ENCODE measurements at places on chromosomes 7 and 10.
A peak's percentile ranks its signal among the peaks of the same experiment; 100 is the strongest.

DNA sequence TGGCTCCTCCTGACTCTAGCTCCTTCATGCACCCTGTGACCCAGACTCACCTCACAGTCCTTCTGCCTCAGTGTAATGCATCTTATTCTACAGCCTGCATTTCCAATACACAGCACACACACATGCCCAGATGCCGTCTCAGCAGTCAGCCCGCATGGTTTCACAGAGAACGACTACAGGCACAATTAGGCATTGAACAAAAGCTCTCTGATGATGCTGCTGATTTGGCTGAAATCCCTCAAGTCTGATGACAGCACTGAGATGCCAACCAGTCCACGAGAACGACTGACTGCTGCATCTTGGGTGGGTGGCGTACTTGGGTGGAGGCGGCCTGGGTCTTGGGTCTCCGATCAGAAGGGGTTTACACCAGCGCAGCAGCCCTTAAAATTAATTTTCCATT is 200.4 kb downstream of the TAX1BP1 start:
- DNase-seq, result no peak

GRCh38 chr7:107711301-107711700 is 32.6 kb upstream of the CBLL1 start:
- DNase-seq, result no peak

GRCh38 chr10:51425431-51425830 is 274.0 kb downstream of the CSTF2T start:
- DNase-seq, result no peak

DNA sequence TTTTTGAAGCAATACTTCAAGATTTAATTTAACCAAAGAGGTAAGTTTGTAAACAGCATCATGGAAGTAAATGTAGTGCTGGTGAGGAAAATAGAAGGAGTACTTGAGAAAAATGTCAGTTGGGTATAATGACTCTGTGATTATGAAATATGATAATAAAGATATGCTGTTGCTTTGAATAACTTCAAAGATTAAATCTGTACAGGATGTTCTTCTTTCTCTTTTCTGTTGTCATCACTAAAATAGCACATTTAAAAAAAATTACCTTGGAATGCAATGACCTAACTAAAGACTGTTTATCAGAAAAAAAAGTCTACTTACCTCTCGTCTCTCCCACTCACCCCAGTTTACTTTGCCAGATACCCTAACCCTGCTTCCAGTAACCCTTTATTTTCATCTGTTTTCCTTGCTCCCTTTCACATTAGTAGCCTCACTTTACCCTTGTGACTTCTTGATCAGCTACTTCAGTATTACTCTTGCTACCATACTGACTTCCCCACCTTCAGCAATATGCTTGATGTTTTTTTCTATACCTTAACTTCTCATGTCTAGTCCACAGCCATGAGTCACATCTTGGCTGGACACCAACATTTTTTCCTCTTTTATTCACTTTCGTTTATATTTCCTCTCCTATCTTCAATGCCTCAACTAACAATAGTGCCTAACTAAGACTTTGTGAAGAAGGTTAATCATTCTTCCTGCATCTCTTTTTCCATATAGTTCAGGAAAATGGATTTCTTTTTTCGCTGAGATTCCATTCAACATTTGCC is 29.7 kb upstream of the TAS2R16 start:
- DNase-seq, result no peak

DNA sequence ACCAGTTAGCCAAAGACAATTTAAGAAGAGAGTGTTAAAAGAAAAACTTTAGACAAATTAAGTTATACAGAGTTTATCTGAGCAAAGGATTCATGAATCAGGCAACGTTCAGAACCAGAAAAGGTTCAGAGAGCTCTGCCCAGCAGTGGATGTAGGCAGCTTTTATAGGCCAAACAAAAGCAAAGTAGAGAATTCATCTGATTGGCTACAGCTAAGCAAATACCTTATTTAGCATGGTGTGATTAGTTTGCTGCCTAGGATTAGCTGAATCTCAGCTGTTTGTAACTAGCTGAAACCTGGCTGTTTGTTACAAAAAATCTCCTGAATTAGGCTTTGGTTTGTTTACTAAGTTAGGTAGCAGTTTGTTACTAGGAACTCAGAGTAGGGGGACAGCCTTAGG is 66.0 kb downstream of the SLC25A40 start:
- no peak for DNase-seq

DNA sequence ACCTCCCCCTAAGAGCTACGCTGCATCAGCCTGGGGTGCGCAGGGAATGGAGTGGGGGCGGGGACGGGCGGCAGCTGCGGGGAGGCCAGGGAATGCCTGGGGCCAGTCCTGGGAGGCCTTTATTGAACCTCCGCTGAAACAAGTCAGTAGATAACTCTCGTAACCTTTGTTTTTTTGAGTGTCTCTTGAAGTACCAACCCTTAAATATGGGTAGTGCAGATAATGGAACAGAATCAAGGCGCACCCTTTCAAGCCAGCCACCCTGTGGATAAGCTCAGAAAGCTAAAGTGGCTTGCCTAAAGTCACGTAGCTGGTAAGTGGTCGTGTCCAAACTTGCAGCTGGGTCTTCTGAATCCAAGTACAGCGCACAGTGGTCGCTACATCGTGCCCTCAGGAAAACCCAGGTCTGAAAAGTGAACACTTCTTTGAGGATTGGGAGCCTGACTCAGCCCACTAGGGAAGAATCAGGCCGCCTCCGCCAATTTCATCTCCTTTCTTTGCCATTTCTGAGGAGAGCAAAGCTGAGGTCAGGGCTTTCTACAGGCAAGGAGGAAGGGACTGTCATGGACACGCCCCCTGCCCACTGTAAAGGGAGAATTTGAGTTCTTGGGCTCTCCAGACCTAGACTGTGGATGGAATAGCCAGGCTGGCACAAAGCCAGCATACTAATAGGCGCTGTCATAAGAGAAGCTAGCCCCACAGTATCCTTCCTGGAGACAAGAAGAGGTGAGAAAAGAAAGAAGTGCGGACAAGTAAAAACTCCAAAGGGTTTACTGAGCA is 3.2 kb upstream of the EGR2 start:
- no peak for DNase-seq

- DNase-seq, result peak; percentile 75
These were observed 72.0 kb downstream of the SLC37A3 start for GRCh38 chr7:140326116-140326928.

- no peak for DNase-seq
These were observed 100.1 kb upstream of the GLCCI1 start for GRCh38 chr7:7868572-7868899.

GRCh38 chr10:113064039-113064438 is 114.0 kb downstream of the TCF7L2 start:
- no peak for DNase-seq

- peak; percentile 97 for DNase-seq
These were observed 10.7 kb downstream of the PSAP start for GRCh38 chr10:71840177-71840957.

DNA sequence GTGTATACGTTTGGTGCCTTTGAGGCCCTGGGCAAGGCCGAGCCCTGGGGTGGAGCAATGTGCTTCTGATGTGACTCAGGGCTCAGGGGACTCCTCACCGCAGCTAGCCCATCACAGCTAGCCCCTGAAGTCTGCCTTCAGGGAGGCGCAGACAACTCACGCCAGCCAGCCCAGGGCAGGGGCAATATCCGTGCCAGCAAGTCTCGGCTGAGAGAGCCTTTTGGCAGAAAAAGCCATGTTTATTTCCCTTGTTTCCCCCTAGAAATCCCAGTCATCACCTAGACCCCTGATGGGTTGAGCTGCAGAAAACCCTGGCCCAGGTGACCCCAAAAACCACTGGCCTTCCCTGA is 90.4 kb downstream of the CHST15 start:
- DNase-seq, result no peak

DNA sequence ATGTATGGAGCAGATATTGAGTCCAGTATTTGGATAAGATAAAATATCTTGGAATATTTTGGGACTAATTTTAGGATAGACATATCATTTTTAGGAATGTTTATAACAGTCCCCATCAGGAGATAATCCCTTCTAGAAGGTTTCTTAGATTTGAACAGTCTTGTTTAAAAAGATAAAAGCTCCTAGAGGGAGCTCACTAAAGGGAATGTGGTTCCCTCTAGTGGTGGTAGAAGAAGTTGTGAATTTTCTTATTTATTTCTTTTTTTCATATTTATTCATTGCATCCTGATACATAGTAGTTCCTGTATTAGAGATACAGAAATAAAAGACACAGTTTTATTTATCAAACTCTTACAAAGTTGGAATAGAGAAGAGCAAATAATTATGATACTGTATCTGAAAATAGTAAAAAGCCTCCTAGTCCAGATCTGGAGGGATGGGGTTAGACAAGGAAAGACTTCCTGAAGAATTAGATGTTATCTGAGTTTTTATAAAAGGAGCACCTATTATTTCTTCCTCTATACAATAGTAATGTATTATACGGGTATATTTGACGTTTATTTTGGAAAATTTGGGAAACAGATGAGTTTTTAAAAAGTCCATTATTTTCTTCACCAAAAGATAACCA is 24.5 kb upstream of the KLF14 start:
- peak; percentile 65 for DNase-seq

GRCh38 chr7:79681454-79681853 is 228.0 kb upstream of the MAGI2 start:
- DNase-seq, result no peak

DNA sequence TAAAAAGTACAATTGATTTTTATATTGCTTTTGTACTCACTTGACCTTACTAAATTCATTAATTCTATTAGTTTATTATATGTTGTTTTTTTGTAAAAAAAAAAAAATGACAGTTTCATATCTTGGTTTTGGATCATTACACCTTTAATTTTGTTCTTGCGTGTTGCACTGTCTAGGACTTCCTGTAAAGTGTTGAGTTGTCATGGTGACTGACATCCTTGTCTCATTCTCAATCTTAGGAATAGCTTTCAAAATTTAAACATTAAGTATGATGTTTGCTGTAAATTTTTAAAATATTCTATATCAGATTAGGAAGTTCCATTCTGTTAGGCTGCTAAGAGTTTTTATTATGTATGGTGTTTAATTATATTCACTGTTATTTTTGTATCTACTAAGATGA is 139.1 kb downstream of the ARHGAP12 start:
- DNase-seq, result no peak

DNA sequence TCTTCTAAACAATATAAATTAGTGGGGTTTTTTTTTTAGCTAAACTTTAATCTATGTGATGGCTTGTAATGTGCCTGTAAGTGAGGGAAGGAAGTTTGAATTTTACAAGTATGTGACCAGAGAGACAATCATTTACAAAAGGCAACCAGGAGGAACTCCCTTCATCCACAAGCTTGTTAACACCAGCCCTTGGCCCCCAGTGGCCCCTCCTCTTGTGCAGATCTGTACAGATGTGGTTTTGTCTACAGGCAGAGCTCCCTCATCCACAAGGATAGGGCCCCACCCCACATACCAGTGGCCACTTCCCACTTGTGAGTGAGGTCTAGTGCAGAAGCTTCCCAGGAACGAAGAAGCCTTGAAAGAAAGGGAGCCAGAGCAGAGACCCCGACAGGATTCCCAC is 234.1 kb upstream of the KMT2E start:
- DNase-seq, result no peak

DNA sequence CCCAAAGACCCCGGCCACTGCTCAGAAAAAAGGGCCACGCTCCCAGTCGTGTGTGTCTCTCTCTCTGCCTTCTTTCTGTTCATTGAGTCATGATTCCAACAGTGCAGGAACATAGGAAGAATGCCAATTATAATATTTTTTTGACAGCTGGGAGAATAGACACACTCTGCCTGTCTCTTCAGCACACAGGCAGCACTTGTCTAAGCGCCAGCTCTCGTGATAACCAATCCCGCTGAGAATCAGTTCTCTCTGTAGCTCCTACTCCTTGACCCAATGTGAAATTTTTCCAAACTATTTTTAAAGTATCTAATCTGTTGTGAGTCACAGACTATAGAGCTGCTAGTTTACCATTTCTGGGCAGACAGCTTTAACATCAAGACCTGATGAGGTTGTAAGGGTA is 145.7 kb upstream of the RHEB start:
- no peak for DNase-seq

- DNase-seq, result no peak
These were observed 10.1 kb downstream of the GPR146 start for GRCh38 chr7:1054438-1054837.

DNA sequence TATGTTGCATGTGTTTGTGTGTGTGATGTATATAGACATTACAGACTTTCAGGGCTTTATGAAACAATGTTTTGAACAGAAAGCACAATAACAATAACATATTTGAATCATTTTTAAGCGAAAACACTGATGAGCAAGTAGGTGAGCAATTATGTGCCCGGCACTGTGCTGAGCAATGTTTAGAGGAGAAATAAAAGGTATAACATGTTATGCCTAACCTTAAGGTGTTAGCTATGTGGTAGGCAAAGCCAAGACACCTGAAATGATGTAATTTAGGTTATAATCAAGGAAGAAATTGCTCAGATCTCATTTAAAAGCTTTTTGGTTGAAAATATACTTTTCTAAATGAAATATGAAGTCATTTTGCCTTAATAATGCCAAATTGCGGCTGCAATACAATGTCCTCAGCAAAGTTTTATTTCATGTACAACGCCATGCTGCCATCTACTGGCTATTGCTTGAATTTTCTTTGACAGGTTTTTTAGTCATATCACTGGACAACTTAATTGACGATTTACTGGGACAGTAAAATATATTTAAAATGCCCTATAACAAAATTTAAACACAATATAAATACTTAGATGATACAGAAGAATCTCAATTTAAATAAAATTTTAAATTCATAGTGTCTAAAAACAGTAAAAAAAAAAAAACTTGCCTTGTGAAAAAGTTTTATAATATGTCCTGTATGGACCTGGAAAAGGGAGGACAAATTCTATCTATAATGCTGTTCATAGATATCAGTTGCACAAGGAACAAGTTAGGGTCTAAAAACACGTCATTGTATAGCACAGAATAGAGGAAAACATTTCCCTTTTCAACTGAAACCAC is 131.1 kb upstream of the CDK1 start:
- peak; percentile 77 for DNase-seq

GRCh38 chr7:107758667-107759066 is 14.7 kb downstream of the CBLL1 start:
- no peak for DNase-seq

GRCh38 chr7:156988343-156989185 is 21.9 kb downstream of the MNX1 start:
- DNase-seq, result no peak

- DNase-seq, result no peak
These were observed 108.9 kb downstream of the C10orf105 start for GRCh38 chr10:71610651-71611050.
